Stimulated activated CD4-positive, alpha-beta T cell treated with anti-CD3 and anti-CD28 coated beads, Interleukin-1b, Interleukin-23, amount 100 ng/mL, for 1 hour (primary cell): ENCODE measurements at places on chromosomes 4 and X.

DNA sequence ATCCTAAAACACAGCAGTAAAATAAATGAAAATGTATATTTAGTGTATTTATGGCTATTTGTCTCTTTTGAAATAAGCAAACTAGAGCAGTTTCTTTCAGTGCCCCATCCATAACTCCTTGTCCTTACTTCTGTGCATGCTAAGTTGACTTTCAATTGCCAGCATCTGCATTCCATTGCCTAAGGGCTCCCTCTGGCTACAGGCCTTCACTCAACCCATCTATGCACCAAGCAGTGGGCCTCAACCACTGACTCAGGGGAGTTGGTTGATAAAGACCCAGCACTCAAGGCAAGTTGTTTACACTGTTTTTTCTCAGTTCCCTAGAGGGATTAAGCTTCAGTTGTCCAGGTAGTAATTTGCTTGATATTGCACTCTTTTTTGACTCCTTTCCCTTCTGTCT is 265.7 kb downstream of the IQCM start:
- DNase-seq, result no peak

DNA sequence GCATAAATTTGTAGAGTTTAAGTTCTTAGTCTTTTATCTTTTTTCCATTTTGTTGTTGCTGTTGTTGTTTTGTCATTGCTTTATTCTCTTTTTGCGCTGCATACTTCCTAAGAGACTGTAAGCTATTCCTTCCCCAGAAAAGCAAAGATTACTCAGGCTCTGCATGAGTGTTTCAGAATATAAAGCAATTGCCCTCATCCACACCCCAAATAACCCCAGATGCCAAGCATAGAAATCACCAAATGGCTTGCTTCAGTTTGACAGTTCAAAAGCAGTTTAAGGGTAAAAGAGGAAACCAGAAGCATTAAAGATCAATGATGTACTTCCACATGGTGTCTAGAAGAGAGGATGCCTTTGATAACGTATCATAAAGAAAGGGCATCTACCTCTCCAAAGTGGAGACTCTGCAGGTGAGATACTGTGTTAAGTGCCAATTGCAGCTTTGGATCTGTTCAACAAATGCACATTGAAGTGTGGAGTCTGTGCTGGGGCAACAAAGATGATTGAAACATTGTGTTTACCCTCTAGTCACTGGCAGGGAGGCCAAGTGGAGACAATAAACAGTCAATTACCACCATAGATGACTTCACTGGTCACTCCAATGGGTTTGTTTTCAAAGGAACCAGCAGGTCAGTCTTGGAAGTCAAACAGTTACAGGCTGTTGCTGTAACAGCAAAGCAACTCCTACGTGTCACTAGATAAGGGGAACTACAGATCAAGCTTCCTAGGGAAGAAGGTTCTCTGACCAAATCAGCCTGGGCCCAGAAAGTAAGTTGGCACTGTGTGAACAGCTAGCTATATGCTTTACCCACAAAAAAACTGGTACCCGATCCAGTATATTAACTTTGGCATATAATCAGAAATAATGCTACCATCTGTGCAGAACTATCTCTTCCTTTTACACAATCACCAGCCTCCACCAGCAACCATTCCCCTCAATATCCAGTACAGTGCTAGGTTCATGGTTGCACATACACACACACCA is 40.6 kb upstream of the IL21 start:
- no peak for DNase-seq

DNA sequence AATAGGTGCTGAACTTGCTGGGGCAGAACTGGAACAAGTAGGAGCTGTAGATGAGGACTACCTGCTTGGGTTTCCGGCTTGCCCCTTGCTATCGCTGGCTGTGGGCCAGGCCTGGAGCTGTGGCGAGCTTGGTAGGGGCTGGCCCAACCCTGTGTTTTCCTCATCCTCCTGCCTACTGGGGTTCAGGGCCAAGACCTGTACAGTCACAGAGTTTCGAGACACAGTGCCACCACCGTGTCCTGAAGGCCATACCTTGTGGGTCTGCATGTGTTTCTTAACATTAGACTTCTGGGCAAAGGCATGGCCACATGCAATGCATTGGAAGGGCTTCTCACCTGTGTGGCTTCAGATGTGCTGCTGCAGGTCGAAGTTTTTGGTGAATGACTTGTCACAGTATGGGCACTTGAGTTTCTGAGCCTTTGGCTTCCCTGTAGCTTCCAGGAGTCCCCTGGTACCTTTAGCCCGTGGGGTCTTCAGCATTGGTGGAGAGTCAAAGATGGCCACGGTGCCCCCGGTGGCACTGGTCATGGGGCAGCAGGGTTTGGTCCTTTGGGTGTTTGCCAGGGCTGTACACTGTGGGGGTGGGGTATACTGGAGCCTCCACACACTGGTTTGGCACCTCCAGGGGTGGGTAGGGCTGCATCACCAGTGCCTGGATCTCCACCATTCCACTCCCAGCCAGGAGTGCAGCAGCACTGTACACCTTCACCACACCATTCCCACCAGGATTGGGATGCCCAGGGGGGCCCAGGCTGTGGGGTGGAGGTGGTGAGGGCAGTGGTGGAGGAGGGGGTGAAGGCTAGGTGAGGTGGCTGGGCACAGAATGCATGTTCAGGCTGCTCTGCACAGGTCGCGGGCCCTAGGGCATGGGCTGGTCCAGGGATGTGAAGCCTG is 52.1 kb downstream of the CFAP299 start:
- DNase-seq, result no peak

- no peak for DNase-seq
Measured at GRCh38 chr4:90641861-90642599, 514.8 kb downstream of the CCSER1 start.

- no peak for DNase-seq
Measured at GRCh38 chr4:148845609-148846008, 403.4 kb upstream of the NR3C2 start.

DNA sequence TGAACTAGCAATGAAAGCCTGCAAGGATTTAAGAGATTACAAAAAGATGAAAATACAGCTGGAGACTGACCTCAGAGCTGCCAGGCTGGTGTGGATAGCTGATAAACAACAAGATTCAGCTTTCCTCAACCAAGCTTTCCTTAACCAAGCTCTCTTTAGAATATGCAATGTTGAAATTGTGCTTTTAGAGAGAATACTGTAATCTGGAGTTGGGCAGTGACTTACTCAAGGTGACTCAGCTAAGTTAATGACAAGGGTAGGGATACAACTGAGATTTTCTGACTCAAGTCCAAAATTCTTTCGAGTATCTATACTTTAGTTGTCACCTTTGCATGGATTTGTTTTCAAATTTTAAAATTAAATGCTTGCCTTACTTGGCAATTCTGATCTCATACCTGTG is 98.0 kb downstream of the AMMECR1 start:
- DNase-seq, result no peak

DNA sequence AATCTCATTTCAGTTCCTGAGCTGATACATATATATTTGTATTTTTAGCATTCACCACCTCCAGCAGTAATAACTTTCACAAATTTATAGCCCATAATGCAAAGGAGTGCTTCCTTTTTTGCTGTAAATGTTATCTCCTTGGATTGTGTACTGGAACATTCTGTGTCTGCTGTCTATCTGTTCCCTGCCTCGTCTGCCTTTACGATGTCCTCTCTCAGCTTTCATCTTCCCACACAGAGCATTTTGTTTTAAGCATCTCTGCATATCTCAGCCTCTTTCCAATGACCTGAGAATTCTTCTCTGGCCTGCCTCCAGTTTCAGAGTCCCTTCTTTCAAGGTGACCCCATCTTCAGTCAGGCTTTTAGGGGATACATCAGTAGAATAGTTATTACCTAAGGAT is 43.1 kb downstream of the GYG2 start:
- DNase-seq, result no peak

DNA sequence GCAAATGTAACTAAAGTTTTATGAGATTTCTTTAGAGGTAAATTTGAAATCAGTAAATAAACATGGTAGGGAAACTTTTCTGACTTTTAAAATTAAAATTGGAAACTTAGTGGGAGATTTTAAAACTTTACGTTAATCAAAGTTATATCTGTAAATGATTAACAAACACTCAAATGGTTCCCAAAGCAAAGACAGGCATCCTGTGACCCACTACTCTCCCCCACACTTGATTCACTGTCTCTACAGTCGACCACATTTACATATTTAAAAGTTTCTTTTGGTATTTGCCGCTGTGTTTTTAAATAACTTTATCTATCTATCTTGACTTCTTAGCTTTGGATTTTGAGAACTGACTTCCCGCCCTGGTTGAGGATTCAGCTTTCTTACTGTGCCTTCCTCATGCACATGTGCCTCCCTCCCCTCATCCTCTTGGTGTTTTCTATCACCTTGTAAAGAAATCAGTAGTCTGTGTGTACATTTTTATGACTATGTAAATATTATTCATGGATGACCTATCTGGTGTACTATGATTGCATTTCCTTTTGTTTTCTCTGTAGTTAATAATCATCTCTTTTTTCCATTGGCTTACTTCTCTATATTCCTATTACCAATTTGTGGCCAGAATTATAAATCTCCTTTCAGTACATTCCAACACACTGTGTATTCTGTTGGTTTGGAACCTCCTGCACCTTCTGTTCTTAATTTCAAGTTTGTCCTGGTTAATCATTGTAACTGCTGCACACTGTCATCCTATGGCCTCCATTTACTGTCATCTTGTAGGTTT is 72.6 kb downstream of the WWC2 start:
- no peak for DNase-seq

- DNase-seq, result no peak
Measured at GRCh38 chr4:18366892-18367291, 345.3 kb upstream of the LCORL start.

DNA sequence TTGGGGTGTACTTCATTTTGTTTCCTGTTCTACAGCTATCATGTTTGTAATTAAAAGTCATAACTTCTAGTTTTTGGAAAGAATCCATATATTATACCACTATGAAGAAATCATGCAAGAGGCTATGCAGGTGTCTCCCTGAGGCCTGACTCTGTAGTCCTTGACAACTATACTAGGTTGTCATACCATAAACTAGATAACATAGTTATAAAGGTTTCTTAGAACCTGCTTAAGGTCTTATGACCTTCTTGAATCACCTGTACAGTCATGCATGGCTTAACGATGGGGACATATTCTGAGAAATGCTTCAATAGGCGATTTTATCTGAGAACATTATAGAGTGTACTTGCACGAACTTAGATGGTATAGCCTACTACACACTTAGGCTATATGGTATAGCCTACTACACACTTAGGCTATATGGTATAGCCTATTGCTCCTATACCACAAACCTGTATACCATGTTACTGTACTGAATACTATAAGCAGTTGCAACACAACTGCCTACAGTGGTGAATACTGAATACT is 3.3 kb downstream of the PWWP3B start:
- DNase-seq, result no peak

DNA sequence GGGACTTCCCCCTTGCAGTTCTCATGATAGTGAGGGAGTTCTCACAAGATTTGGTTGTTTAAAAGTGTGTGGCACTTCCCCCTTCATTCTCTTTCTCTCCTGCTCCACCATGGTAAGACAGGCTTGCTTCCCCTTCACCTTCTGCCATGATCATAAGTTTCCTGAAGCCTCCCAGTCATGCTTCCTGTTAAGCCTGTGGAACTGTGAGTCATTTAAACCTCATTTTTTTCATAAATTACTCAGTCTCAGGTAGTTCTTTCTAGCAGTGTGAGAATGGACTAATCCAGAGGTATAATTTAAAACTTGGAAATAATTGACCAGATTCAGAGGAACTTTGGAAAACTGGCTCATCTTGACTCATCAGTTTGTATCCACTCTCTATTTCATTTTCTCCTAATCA is 129.0 kb downstream of the TMEM47 start:
- no peak for DNase-seq

DNA sequence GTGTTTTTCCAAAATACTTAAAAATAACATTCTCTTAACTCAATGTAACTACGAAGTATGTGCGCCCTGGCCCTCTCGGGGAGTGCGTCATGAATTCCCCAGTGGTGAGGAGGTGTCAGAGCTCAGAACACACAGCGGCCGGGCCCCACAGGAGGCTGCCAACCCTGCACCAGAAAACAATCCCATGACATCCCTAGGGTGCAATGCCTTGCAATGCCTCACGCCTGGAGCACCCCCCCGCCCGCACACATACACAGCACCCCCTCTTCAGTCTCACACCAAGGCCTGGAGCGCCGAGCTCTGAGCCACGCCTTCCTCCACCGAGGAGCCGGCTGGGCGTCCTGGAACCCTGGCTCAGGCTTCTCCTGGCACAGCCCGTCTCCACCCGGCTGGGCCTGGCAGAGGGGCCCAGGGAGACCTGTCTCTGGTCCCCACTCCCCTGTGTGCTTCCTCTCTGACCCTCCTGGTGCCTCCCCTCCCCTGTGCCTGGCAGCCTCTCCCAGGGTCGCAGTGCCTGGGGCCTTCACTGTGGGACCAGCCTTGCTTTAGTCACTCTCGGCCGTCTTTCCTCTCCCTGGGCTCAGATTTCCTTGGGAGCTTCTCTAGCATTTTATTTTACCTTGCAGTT is 108.2 kb upstream of the ADRA2C start:
- DNase-seq, result no peak

- DNase-seq, result no peak
Measured at GRCh38 chr4:76339364-76339763, 32.8 kb downstream of the STBD1 start.

- DNase-seq, result no peak
Measured at GRCh38 chr4:158664806-158665205, 6.9 kb downstream of the C4orf46 start.

DNA sequence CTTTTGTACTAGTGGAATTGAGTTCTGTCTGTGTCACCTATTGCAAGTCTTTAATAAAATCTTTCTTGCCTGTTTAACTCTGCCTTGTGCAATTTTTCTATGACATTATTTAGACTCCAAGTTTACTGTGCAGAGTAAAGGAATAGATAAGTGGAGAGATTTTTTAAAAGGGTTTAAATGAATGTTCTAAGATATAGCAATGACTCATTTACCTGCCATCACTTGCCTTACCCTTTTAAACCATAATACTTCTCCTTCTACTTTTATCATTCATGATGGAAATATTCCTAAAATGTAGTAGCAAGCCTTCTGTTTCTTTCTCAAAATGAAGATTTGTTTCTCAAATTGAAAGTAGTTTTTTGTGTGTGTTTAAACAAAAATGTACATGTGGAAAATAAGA is 782.8 kb upstream of the MAGEB2 start:
- DNase-seq, result no peak

DNA sequence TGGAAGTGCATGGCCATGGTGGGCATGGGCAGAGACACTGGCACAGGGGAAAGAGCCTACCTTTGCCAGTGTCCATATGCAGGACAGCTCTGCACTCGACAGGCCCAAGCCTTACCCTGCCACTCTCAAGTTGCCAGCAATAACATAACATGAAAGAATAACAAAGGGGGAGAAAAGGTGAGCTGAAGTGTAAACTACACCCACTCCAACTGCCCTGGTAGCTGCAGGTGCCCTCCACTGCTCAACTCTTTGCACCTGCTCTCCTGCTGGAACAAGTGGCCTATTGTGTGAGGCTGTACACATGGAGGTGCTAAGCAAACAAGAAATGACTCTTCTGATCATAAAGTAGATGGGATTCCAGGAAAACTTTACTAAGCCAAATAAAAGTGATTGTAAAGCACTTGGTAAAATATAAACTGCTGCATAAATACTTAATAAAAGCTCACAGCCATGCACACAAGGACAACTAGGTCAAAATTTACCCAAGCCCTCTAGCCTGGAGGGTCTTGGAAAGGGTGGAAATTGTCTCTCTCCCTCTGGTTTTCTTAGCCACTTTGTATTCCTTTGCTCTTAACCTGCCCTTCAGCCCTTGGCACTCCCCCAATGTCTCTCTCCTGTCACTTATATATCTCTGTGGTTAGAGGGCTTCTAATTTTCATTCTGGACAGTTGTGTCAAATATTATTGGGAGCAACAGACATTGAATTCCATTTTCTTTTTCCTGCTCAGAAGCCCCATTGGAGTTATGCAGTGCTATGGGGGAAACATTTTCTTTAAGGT is 261.2 kb upstream of the GPC4 start:
- DNase-seq, result no peak
